HepG2 (cell line): ENCODE measurements at places on chromosomes 12 and 14.
A peak's percentile ranks its signal among the peaks of the same experiment; 100 is the strongest.

DNA sequence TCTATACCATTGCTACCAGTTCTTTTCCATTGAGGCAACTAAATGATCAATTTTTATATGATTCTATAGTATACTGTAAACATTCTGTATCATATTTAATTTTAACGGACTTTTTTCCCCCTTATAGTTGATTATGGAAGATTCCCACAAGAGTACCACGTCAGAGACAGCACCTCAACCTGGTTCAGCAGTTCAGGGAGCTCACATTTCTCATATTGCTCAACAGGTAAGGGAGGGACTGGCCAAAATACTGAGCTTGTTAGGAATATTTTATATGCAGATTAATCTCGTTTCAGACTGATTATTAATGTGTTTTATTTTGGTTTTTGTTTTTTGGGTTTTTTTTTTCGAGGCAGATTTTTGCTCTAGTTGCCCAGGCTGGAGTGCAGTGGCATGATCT is 16.1 kb downstream of the ATF1 start:
- no peak for DNase-seq

- no peak for DNase-seq
Measured at GRCh38 chr12:51592034-51592705, 1.1 kb downstream of the SCN8A start.

DNA sequence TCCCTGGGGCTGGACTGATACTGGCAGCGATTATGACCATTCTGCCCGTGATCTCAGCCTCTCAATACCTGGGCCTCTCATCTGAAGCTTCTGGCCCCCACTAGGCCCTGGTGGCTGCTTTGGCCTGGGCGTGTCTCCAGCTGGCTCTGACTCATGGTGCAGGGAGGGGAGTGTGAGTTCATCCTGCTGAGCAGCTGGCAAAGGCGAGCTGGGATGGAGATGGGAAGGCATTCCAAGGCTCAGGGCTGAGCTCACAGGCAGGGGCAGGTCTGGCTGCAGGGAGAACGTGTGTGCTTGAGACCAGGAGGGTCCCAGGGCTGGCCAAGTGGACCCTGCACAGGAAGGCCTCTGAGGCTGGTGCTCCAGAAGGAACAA is 221.8 kb downstream of the TMEM121 start:
- no peak for DNase-seq

DNA sequence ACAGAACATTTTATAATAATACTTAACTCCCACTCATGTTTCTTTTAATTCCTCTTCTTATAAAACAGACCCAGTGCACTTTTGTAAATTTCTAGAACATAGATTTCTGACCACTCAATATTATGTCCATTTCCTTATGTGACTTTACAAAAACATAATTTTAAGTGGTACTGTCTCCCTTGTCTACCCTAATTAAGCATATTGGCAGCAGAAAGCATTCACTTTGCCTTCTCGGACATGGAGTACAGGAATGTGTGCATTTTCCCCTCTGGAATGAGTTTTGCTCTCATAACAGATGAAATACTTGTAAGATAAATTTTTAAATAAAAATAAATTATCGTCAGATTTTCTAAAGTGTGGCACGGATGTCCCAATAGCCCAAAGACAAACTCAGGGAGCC is 129.5 kb upstream of the MDM1 start:
- DNase-seq = no peak

DNA sequence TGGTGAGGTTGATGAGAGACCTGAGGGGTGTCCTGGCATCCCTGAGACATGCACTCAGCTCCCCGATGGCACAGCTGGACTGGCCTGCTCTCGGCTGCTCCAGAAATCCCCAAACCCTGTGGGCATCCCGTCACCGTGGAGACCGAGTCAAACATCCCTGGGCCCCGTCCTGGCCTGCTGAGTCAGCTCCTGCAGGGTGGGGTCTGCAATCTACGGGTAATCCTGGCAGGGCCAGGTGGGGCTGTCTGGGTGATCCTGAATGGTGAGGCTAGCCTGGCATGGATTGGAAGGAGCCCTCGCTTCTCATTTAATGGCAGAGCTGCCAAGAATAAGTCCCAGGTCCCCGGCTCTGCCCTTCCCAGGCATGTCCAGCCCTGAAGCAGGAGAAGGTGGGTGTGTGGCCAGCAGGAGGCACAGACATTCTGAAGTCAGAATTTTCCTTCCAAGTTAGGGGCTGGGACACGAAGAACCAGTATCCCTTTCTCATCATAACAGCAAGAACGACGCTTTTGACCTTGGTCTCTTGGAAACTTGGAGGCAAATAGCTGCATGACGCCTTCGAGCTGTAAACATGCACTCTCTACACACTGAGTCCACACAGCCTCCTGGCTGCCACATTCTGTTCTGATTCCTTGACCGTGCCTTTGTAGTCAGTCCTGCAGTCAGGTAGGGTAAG is 17.7 kb upstream of the SERPINA4 start:
- peak; percentile 39 for DNase-seq

DNA sequence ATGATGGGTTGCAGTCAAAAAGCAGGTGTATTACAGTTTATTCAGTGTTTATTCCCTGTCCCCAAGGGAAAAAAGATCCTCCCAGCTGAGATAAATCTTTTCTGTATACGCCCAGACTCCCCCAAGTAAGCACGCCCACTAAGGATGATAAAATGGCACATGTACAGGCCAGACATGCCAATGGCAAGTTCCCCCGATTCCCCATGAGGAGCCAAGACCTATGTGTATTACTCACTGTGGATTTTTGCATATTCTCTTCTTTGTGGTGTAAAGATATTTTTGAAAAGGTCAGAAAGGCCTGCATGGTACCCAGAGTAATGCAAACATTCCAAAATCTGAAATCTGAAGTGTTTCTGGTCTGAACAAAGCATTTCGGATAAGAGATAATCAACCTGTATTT is 22.2 kb downstream of the NR2C1 start:
- no peak for DNase-seq

DNA sequence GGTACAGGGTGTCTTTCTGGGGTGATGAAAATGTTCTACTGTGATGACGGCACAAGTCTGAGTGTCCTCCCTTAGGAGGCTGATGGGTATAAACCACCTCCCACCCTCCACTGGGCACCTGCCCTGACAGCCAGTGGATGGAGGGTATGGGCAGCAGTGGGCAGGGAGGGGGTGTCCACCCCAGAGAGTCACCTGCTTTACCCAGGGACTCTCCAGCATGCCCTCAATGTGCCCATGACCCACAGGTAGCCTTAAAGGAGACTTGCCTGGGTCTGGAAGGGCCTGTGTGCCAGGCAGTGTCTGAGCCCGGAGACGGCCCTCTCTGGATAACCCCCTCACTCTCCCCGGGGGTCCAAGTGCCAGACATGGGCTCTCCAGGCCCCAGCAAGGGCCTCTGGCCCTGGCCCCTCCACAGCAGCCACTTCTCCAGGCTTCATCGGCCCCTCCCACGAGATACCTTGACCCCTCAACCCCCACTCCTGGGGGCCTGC is 38.8 kb downstream of the CCNK start:
- DNase-seq = no peak

DNA sequence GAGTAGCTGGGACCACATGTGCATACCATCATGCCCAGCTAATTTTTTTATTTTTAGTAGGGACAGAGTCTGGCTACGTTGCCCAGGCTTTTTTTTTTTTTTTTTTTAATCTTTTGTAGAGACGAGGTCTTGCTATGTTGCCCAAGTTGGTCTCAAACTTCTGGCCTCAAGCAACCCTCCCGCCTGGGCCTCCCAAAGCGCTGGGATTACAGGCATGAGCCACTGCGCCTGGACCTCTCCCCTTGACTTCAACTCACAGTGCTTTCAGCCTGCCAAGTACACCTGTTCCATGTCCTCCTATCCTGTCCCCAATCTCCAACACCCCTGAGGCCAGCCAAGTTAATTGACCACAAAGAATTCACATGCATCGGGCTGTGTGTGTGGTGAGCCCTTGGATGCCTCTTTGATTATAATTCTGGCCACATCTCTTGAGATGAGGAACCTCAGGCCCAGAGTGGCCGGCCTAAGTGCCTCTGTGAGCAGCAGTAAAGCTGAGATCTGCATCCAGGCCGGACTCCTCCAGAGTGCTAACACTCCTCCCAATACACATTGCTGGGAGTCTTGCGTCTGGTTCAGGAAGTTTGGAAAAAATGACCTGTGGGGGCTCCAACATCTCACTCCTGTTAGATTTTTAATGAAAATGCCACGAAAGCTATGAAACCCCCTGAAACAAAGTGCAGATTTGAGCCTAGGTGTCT is 6.8 kb downstream of the RAB35 start:
- DNase-seq = no peak

DNA sequence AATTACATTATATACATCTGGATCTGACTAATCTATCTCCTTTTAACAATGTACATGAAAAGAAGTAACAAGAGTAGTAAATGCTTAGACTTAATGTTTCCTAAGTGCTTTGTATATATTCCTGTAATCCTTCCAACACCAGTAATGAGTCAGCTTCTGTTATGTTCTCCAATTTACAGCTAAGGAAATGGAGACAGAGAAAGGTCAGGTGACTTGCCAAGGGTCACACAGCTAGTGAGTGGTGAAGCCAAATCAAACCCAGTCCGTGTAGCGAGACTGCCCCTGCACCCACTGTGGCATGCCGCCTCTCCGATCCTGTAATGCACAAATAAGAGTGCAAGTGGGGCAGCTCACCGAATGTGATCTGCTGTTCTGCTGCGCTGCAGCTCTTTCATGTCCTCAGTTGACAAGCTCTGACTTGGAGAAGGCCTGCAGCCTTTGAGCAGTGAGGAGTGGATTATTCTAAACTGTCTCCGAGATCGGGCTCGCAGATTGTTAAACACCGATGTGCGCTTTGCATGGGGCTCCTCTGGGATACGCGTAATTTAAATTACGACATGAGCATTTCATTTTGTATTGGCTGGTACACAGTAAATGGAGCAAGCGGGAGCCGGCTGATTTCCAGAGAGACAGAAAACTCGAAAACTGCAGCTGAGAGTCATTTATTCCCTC is 65.1 kb upstream of the KTN1 start:
- no peak for DNase-seq

DNA sequence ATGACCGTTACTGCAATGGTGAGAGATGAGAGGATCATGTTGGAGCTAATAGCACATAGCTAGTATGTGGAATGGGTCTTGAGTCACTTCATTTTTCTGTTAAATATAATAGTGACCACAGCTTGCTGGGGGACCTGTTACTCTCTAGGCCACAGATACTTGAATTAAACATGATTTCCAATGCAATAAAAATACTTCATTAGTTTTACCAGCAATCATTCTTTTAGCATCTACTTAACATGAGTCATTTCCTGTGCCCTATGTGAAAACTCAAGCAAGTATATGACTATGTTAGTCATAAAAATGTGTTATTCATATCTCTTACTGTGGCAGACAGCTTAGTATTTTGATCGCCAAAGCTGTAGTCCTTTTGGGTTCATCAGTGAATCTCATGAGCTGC is 798.8 kb downstream of the SLC16A7 start:
- DNase-seq = no peak

DNA sequence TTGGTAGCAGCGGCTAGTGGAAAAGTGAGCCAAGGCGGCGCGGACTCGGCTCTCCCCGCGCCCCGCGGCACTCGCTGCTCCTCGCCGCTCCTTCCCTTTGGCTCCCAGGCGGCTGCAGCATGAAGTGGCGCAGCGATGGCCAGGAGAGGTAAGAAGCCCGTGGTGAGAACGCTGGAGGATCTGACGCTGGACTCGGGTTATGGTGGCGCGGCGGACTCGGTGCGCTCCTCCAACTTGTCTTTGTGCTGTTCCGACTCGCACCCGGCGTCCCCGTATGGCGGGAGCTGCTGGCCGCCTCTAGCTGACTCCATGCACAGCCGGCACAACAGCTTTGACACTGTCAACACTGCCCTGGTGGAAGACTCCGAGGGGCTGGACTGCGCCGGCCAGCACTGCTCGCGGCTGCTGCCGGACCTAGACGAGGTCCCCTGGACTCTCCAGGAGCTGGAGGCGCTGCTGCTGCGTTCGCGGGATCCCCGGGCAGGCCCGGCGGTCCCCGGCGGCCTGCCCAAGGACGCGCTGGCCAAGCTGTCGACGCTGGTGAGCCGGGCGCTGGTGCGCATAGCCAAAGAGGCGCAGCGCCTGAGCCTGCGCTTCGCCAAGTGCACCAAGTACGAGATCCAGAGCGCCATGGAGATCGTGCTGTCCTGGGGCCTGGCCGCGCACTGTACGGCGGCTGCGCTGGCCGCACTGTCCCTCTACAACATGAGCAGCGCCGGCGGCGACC is 225.6 kb upstream of the CRY1 start:
- DNase-seq = no peak

- peak; percentile 20 for DNase-seq
Measured at GRCh38 chr12:95605875-95606274, 54.6 kb upstream of the USP44 start.

DNA sequence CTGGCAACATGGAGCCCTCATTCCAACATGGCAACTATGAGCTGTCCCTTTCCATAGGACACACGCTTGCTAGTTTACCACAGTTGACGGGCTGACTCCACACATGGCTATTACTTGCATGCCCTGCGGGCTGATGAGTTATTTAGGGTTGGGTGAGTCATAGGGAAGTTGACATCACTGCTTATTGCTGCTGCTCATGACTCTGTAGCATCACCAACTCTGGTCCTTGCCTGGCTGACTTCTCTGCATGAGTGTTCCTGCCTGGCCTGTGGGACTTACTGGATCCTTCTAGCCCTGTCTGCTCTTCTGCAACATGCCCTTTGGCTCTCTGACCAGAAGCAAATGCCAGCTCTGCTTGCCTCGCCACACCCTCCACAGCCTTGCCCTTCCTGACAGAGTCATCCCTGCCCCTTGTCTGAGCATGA is 199.5 kb downstream of the ANO6 start:
- peak; percentile 2 for DNase-seq

GRCh38 chr14:80770114-80770908 is 171.2 kb downstream of the CEP128 start:
- DNase-seq = no peak

DNA sequence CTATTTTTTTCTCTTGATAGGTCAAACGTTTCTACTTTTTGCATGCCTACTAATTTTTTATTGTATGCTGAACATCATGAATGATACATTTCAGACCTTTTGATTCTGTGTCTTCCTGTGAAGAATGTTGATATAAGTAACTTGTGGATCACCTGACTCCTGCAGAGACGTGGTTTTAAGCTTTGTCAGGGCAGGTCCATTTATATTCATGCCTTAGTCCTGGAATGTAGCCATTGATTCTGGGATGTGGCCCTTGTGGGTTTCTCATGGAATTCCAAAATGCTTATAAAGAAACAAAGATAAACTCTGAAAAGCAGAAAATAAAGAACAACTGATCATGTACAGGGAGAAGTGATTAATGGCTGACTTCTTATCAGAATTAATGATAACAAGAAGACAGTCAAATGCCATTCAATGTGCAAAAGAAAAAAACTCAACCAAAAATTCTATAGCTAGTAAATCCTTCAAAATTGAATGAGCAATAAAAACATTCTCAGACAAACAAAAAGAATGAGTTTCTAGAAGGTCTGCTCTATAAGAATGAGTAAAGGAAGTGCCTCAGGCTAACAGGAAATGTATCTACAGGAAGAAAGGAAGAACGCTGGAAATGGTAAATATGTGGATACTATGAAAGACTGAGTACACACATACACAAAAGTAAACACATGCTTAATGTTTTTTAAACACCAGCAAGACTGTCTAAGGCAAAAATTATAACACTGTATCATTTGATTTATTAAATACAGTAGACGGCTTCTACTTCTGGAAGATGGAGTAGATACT is 284.8 kb upstream of the DIO3 start:
- no peak for DNase-seq

- DNase-seq = no peak
Measured at GRCh38 chr14:60101786-60102185, 10.1 kb downstream of the PCNX4 start.

GRCh38 chr14:91144425-91145145 is 30.7 kb downstream of the DGLUCY start:
- no peak for DNase-seq

GRCh38 chr14:38384741-38385140 is 128.8 kb upstream of the CLEC14A start:
- DNase-seq = no peak
